Hematopoietic multipotent progenitor cell (in vitro differentiated cells): ENCODE measurements at places on chromosomes 7 and 10.

DNA sequence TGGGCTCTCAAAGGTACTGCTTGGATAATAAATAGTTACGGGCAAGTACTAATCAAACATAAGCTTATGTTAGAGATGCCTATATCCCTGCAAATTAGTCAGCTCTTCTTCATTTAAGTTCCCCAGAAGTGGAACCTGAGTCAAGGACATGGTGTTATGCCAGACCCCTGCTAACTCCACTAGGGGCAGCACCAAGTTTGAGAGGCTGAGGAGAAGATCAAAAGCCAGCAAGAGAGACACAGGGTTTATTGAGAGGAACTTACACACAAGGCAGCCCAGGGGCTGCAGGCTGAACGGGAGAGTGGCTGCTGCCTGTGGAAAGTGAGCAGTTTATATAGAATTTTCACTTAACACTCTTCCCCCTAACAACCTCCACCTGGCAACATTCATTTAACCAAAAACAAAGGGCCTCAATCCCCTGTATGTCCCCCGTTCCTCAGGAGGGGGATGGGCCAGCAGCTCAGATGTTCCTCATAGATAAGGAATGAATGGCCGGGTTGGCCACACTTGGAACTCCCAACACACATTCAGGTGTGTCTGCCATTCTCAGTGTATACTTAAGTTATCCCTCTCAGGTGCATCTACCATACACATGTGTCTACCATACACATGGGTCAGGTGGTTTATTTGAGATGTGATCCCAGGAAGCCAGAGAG lies 62.6 kb upstream of the GHITM start:
- no peak for DNase-seq

DNA sequence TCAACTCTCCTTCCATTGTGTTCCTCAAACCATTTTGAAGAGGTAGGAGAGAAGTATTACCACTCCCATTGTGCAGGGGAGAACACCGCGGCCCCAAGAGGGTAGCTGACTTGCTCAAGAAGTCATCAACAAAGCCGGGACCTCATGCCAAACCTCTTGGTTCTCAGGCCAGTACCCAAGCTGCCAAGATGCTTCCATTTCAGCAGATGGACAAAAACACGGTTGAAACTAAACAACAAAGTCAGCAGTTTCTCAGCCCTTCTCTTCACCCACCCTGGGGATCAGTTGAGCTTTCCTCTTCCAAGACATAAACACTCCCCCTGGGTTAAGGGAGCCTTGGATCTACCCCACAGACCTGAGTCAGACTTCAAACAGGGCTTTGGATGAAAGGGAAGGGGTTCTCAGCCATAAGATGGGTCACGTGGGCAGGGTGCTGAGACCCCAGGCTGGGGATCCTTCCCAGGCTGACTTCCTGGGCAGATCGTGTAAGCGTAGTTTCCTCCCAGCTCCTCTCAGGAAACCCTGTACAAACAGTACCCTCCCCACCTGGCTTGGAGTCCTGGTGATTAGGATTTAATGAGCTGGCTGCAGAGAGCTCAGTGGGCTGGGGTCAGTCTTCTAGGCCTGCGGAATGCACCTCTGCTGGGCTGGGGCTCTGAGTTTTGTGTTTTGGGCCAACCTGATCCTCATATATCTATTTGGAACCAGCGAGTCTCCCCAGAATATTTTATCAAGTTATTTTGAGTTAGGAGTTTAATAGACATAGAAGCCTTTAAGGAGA lies 27.3 kb downstream of the EMX2 start:
- no peak for DNase-seq

GRCh38 chr7:139044813-139045794 lies 9.3 kb upstream of the ZC3HAV1L start:
- DNase-seq: peak; percentile 70

- no peak for DNase-seq
Observed at GRCh38 chr7:119037941-119038340, 813.4 kb downstream of the ANKRD7 start.

GRCh38 chr10:49613165-49613881 lies 514 bp upstream of the CHAT start:
- no peak for DNase-seq

GRCh38 chr7:70316745-70317144 lies 718.5 kb downstream of the AUTS2 start:
- no peak for DNase-seq

DNA sequence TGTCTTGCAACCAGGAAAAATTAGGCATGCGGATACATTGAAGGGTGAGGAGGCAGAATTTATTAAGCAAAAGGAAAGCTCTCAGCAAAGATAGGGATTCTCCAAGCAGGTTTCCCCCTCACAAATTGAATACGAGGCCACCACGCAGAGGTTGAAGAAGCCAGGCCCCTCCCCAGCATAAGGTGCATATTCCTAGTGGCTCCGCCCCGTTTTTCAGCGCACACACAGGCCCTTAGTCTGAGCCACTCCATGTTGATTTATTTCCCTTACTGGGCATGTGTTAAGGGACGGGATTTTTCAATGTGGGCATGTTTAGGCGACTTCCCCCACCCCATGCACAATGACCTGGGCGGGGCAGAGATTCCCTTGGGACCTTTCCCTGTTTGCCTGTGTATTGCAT lies 24.9 kb downstream of the PPP2R2D start:
- no peak for DNase-seq

DNA sequence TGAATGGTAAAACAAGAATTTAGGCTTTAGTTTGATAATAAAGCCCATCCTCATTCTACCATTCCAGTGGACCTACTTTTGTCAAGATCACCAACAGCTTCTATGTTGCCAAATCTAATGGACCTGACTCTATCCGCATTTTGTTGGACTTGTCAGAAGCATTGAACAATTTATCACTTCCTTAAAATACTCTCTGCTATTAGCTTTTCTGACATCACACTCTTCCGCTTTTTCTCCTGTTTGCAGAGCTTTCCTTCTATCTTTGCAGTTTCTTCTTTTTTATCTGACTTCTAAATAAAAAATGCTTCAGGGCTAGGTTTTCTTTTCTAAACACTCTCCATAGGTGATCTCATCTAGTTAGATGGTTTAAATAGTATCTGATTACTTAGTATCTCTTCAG lies 42.7 kb upstream of the SMIM30 start:
- DNase-seq: no peak

- DNase-seq: no peak
Observed at GRCh38 chr7:94391726-94392392, 2.8 kb upstream of the COL1A2 start.

DNA sequence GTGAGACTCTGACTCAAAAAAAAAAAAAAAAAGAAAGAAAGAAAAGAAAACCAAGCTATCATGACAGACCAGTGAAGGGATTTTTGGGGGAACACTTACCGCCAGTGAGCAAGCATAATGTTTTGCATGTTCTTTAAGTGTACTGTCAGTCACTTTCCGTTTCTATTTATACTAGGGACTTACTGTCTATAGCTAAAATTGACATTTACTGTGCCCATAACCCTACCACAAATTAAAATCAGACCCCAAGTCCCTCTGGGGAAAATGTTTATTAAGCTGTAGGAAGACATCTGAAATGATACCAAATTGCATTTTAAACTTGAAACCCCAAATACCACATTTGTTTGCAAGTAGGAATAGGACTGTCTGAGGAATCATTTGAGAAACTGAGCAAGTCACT lies 252.8 kb downstream of the TRIL start:
- DNase-seq: no peak

GRCh38 chr10:109418795-109419194 lies 504.5 kb downstream of the XPNPEP1 start:
- no peak for DNase-seq

GRCh38 chr10:71357792-71358265 lies 38.8 kb downstream of the SLC29A3 start:
- no peak for DNase-seq

GRCh38 chr7:107147464-107148393 lies 21.1 kb upstream of the HBP1 start:
- peak; percentile 26 for DNase-seq

DNA sequence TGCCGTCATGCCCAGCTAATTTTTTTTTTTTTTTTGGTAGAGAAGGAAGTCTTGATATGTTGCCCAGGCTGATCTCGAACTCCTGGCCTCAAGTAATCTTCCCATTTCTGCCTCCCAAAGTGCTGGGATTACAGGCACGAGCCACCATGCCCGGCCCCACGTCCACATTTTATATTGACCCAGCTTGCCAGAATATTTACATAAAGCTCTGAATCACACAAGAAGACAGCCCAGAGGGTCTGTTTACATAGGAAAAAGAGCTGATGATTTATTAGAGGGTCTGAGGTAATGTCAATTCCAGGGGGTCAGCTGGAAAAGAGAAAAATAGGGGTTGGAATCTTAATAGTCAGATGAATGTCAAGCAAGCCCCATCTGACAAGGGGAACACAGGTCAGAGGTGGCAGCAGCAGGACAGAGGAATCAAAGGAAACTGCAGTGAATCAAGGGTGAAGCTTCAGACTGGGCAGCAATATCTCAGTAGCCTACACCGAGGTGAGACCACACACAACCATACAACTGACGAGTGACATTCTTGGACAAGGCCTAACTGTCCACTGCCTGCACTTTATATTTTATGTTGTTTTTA lies 15.8 kb upstream of the SLF2 start:
- no peak for DNase-seq

DNA sequence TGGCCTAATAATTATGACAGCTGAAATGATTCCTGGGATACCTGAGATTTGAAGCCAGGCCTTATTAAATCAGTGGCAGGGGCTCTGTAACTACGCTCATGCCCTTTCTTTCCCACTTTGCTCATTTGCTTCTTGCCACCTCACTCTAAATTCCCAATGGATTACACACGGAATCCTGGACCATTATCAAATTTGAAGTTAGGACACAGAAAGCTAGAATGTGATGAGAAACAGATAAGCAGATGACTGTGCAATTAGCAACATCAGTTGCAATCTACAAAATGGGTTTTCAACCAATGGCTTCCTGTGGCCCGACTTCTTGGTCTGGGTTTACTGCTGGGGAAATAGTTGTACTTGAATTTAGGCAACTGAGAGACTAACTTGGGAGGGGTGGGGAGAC lies 374.3 kb downstream of the INHBA start:
- no peak for DNase-seq

GRCh38 chr10:3323865-3324498 lies 151.4 kb upstream of the PITRM1 start:
- no peak for DNase-seq

DNA sequence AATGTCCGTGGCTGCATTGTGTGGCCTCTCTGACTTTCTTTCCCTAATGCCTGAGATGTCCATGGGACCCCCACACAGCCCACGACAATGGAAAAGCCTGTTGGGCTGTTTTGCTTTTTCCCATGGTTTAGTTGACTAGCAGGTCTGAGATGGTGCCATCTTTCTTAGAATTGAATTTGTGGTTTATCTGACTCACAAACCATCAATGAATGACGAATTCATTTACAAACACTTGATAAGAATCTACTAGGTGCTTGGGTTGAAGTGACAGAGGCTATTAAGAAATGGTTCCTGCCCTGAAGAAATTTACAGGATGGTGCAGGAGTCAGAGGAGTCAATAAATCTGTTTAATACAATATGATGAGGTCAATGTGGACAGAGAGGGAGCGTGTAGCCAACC lies 75.4 kb downstream of the OTUD1 start:
- no peak for DNase-seq

DNA sequence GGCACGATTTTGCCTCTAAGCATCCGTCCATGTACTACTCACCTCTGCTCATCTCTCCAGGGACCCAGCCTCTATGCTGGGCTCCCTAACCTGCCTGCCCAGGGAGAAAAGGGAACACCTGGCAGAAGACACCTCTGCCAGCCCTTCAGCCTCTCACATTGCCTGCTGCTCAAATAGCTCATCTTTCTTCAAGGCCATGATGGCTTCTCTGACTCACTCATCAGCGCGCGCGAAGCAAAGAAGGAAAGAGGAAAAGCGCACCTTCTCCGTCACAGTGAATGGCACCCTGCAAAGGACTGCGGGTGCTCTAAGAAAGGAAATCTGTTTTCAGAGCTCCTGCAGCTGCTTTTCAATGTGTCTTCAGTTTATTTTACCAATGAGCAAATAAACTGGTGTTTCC lies 174.0 kb downstream of the PRKAG2 start:
- no peak for DNase-seq

DNA sequence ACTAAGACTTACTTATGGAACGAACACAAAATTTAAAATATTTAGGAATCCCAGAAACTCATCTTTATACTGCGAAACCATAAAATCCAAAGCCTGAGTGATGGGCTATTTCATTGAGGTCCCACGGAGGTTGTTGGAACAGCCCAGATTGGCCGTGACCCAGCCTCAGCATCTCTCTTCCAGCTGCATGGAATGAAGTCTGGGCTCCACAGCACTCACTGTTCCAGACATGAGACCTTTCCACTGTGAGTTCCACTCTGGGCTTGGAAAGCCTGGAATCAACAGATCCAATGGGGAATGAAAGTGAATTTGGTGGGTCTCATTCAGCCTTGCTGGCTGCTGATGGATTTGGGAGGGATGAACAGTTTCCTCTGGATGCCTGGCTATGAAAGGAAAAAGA lies 184.9 kb downstream of the EMX2 start:
- no peak for DNase-seq

GRCh38 chr7:25830215-25830614 lies 321.8 kb upstream of the NFE2L3 start:
- no peak for DNase-seq

GRCh38 chr10:121282797-121283515 lies 315.3 kb downstream of the FGFR2 start:
- DNase-seq: no peak

- DNase-seq: no peak
Observed at GRCh38 chr7:150356265-150356897, 12.2 kb upstream of the REPIN1 start.

DNA sequence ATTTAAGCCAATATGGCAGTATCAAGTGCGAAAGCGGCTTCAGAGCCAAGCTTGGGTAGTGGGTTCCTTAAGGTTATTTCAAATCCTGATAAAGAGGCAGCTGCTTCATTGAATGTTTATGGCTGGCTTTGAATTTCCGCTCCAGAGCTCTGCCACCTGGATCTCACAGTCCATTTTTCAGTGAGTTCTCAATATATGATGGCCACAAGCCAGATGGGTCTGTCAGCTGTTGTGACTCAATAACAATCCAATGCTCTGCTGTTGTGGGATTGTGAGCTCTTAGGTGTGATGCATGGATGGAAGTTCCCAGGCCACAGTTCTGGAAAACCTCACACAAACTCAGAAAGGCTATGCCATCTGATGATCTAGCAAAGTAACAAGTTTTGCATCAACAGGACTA lies 743.8 kb upstream of the LRRN3 start:
- no peak for DNase-seq

- DNase-seq: no peak
Observed at GRCh38 chr10:126519992-126520391, 131.7 kb upstream of the ADAM12 start.
